ENCODE measurements at places on chromosomes 13 and 19. TPM values are rescaled to one million over a fixed set of nuclear protein-coding genes. Genes with fewer than 3 reads are reported as not detected.

Gene GIPC3
- total RNA-seq = 2.1 TPM

Gene ZNF208
- 7.8 TPM for total RNA-seq

Gene KLK13
- total RNA-seq = not detected

Gene ZNF667
- 8.5 TPM for total RNA-seq

Gene NDUFA13
- total RNA-seq = 328 TPM

Gene CD70
- 0.76 TPM for total RNA-seq

Gene KLK11
- total RNA-seq = 0.47 TPM

Gene ADGRE1
- 1.3 TPM for total RNA-seq

Gene RAP2A
- 25.5 TPM for total RNA-seq

Gene VSTM1
- total RNA-seq = 0.35 TPM

Gene ZNF534
- total RNA-seq = not detected

Gene MRPS12
- total RNA-seq = 28.5 TPM

Gene OPA3
- 19.1 TPM for total RNA-seq

Gene SLITRK6
- 0.09 TPM for total RNA-seq

Gene ZNF155
- 11.2 TPM for total RNA-seq

Gene KLHL1
- total RNA-seq = not detected

Gene CYP4F12
- 4.4 TPM for total RNA-seq

Gene PCDH17
- 18.5 TPM for total RNA-seq

Gene CYP4F8
- not detected for total RNA-seq

Gene ZNF28
- 20.0 TPM for total RNA-seq

Gene CGB2
- not detected for total RNA-seq

Gene TPRX2
- total RNA-seq = not detected

Gene MISP3
- total RNA-seq = 8.7 TPM

Gene WDR62
- total RNA-seq = 0.69 TPM

Gene NXNL1
- not detected for total RNA-seq

Gene BICRA
- 14.7 TPM for total RNA-seq

Gene SMIM17
- total RNA-seq = 0.47 TPM

Gene PDX1
- total RNA-seq = not detected

Gene KIRREL2
- total RNA-seq = not detected

Gene FXYD3
- total RNA-seq = 33.7 TPM

Gene FCER2
- 1.0 TPM for total RNA-seq

Gene POSTN
- 13.1 TPM for total RNA-seq

Gene FFAR3
- not detected for total RNA-seq

Gene CBLC
- total RNA-seq = 11.5 TPM

Gene EFNB2
- 32.8 TPM for total RNA-seq

Gene CPB2
- total RNA-seq = not detected

Gene EID2
- total RNA-seq = 12.0 TPM

Gene PSPN
- 2.0 TPM for total RNA-seq

Gene MAMSTR
- 2.2 TPM for total RNA-seq

Gene FFAR1
- not detected for total RNA-seq

Gene FUT2
- total RNA-seq = 5.8 TPM

Gene SPACA4
- not detected for total RNA-seq

Gene A1BG
- 10.9 TPM for total RNA-seq

Gene HCST
- 16.7 TPM for total RNA-seq

Gene C19orf33
- total RNA-seq = 43.9 TPM

Gene COQ8B
- total RNA-seq = 55.3 TPM

Gene SIRT2
- 36.0 TPM for total RNA-seq

Gene TNNI3
- 0.41 TPM for total RNA-seq

Gene RELB
- 30.6 TPM for total RNA-seq

Gene EHD2
- total RNA-seq = 105 TPM

Gene CACNA1A
- total RNA-seq = 1.7 TPM

Gene MIDN
- total RNA-seq = 205 TPM

Gene ERICH6B
- total RNA-seq = not detected

Gene ZNF177
- 1.8 TPM for total RNA-seq

Gene TEX101
- total RNA-seq = not detected

Measured in kidney (tissue), 22 donors.